ENCODE measurements at places on chromosomes 16 and 17.

- DNase-seq = no peak
These were observed 137.5 kb downstream of the NTN1 start for GRCh38 chr17:9158544-9159452.

GRCh38 chr16:65301029-65301428 is 179.2 kb upstream of the CDH11 start:
- no peak for DNase-seq

GRCh38 chr16:6665126-6665525 is 667.5 kb upstream of the RBFOX1 start:
- DNase-seq = no peak

GRCh38 chr16:4176906-4177417 is 60.7 kb upstream of the ADCY9 start:
- DNase-seq = no peak

DNA sequence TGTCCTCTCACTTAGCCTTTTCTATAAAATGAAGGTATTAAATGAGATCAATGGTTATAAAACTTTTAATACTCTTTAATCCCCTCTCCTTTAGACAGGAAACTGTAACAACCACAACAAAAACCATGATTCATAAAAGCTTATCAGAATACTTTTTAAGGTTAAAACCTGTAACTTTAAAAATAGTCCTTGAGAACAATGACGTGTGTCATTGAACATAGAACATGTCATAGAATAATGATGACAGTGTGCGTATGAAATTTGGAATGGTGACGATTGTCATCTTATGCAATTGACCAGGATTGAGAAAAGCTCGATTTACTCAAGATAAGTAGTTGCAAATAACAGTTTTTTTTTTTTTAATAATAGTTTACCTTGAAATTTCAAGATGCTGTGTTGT is 94.1 kb downstream of the PLCG2 start:
- no peak for DNase-seq

DNA sequence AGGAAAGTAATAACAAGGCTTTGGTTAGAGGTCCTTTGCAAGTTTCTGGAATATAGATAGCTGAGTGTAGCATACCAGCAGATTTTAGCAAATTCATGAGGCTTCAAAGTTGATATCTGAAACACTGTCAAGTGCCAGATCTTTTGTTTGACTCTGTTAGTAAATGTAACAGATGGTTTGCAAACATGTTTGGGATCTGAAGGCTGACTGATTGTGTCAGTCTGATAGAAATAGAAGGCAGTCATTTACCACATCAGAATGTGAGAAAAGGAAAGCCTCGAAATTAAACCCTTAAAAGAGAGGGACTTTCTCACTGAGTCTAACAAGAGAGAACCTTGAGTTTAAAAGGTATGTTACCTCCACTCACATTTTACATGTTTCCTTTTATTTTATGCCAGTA is 371.5 kb downstream of the KIF2B start:
- no peak for DNase-seq

DNA sequence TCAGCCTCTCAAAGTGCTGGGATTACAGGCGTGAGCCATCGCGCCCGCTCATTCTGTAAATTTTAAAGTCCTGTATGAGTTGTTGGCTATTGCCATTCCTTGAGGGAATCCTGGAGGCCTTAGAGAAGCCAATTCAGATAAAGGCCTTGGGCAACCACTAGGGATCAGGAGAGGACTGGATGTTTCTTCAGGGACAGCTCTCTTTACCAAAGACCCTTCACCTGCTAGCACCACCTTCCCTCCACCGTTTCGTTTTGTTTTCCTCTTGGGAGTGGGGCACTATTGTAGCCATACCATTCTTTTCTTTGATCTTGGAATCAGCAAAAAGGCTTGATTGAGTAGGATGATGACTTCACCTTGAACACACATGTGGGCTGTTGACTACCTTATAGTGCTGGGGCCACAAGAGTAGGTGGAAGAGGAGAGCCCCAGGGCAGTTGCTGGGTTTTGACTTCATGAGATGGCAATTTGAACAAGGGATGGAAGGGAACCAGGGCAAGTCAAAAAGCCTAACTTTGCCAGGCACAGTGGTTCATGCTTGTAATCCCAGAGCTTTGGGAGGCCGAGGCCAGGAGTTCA is 7.0 kb upstream of the ANKRD40CL start:
- no peak for DNase-seq

DNA sequence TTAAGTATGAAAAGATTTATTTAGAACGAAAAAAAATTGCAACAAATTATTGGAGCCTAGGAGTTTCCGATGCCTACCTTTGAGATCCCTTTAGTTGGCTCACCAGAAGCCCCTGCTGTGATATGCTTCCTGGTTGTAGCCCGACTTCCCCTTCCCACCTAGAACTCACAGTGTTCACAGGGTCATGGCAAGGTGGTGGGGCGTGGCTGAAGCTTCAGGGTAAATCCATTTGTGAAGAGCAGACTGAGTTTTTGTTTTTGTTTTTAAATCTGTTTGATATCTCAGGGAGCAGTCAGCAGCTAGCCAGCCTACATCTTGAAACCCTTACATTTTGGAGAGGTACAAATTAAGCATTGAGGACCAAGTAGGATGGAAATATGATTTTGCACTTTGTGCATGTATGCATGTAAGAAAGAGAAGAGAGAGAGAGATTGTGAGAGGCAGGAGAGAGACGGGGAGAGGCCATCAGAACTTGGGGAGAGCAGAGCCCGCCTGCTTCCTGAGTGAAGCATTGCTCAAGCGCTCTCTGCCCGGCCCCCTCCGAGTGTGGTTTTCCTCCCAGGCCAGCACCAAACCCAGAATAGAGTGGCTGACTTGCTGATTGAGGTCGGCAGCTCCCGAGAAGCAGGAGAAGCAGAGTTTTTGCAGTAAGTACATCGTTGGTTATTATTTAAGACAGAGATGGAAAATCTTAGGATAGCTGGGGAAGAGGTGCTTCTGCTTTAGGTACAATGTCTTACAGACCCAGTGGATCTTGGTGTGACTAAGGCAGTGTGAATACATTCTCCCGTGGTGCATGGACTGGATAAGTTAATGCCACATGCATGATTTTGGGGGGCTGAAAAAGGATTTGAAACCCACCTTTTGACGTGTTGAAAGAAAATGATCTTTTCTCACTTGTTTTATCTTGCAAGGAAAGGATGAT is 64.2 kb downstream of the SPECC1 start:
- DNase-seq = peak; percentile 69

- DNase-seq = no peak
These were observed 52.2 kb downstream of the BCAS3 start for GRCh38 chr17:60729854-60730253.

DNA sequence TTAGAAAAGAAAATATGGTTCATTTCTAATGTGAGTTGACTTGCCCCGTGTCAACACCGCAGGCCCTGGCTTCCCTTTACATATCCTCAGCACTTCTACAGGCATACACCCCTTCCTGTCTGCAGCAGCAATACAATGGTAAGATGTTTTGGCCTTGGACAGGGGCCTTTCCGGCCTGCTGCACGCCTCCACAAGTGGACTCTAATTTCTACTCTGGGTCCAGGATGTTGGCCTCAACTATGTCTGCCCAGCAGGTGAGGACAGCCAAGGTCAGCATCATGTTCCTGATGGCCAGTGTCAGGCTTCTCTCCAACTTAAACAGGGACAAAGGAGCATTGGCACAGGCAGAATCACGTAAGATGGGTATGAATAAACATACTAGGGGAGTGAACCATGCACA is 11.0 kb downstream of the C17orf67 start:
- no peak for DNase-seq
